ENCODE measurements at places on chromosomes 6 and 20.

DNA sequence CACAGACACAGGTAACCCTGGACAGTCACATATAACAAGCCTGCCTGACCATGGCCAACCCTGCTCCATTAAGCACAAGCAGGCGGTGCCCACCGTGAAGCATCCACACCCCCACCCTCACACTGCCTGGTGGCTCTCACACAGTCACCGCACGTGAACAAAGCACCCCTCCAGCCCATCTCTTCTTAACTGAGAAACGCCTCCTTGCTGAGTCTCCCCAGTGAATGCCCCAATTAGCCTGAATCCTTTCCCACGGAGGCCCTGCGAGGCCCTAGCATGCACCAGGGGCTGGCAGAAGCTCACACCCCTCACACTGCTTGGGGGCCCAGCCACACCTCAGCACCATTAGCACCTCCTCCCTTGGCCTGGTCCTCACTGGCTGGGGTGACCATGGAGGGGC lies 72.3 kb downstream of the GRM4 start:
- no peak for DNase-seq

- no peak for DNase-seq
These were observed 137.0 kb downstream of the CDH4 start for GRCh38 chr20:61389077-61389476.

GRCh38 chr6:33160728-33161344 lies 31.4 kb downstream of the COL11A2 start:
- no peak for DNase-seq

- DNase-seq: no peak
These were observed 7.7 kb upstream of the RALGAPA2 start for GRCh38 chr20:20720158-20720557.

DNA sequence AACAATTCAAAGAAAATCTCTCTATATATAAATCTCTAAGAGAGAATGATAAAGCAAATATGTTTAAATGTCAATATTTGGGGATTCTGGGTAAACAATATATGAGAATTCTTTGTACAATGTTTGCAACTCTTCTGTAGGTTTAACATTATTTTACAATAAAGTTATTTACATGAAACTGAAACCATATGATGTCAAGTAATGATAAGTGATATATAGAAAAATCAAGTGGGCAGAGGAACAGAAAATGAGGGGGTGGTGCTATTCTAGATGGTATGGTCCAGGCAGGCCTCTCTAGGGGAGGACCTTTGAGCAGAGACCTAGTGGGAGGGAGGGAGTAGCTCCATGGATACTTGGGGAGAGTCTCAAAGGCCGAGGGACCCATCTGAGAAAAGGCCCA lies 16.4 kb upstream of the SCRT2 start:
- DNase-seq: no peak

GRCh38 chr6:12034837-12035236 lies 22.7 kb downstream of the HIVEP1 start:
- DNase-seq: no peak

DNA sequence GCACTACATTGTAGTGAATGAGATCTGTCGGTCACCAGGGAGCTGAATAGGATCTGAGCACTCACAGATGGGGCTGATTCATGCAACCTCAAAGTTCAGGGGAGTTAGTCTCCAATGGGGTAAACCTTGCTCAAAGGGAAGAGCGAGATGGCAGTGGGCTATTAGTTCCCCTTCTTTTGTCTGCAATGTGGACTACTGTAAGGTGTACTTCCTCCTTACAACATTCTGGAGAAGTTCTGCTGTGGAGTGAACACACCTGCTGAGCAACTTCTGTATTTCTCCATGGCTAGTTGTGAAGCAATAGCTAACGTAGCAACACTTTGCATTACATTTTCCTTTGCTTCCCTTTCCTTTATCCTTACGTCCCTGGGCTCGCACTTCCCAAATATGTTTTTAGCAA lies 134.3 kb upstream of the B3GAT2 start:
- DNase-seq: no peak

DNA sequence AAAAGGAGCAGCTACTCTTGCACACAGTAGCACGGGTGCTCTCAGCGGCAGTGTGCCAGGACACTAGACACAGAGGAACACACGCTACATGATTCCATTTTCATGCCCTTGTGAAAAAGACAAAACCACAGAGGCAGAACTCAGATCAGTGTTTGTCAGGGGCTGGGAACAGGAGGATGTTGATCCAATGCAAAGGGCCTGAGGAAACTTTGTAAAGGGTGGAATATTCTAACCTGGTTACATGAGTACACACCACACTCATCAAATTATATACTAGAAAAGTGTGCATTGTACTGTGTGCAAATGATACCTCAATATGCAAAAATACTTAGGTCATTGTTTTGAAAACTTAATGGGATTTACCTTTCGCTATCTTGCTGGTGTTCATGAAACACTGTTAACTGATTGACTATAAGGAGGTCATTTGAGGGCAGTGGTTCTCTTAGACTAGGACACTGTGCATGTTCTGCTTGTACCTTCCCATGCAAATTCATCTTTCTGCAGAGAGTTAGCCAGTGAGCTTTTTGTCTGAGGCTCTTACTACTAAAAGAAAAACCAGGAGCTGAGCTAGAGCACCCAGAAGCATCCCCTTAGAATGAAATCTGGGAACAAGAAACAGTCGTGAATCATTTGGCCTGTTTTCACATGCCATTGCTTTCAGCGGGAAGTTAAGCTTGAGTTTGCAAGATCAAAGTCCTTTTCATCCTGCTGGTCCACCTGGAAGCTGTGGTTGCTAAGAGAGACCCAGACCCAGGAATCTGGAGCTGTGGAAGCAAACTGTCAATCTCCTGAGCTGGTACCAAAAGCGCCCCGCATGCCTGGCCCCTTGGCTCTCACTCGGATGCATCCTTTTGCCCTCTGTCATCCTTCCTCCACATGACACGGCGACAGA lies 204.8 kb downstream of the TTLL2 start:
- DNase-seq: no peak

GRCh38 chr6:52144196-52145076 lies 41.7 kb upstream of the IL17A start:
- DNase-seq: no peak

DNA sequence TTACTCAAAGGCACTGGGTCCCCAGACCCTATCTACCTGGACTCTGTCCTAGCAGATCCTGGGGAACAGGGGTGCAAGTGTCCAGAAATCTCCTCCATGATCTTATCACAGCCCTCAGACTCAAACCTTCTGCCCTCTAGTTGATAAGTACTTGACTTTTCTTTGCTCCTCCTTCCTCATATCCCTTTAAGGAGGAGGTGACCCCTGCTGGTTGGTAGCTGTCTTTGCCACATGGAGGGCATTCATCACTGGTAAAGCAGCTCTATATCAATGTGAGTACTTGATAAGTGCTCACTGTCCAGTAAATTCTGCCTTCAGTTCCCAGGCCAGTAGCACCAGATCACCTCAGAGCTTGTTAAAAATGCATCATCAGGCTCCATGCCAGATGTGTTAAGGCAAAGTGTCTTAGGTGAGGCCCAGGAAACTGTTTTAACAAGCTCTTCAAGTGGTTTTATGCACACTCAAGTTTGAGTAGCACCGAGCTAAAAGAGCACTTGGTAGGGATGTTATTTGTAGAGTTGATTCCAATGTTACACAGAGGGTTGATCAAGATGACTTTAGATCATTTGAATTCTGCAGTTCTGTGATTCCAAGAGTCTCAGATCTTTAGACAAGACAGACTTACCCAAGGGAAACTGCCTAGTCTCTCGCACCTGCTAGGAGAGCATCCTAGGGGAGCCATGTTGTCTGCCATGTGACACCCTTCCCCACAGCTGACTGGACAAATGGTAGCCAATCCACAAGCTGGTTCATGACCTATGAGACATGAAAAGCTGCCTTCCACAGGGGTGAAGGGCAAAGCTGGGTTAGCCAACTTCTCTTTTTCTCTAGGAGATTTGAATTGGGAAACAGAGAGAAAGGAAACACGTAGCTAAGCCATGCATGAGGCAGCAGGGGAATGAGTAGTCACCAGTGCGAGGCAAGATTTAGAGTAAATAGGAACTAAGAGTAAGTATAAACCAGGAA lies 18.6 kb downstream of the TREML2 start:
- DNase-seq: peak; percentile 26

GRCh38 chr20:38842558-38842981 lies 37.1 kb downstream of the PPP1R16B start:
- peak; percentile 40 for DNase-seq

- DNase-seq: no peak
These were observed 6.3 kb downstream of the OSER1 start for GRCh38 chr20:44204156-44204831.

DNA sequence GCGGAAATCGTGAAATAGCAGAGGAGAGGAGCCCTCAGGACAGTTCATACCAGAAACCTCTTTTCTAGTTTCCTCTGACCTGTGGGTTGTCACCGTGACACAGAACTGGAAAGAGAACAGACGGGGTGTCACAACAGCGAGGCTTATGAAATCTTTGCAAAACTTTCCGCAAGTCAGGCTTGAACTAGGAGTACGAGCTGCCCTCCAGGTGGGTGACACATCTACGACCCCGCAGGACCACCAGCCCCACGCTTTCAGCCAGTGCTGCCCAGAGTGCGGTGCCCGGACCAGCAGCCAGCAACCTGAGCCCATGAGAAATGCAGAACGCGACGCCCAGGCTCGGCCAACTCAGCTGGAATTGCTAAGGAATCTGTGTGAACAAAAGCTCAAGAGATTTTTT lies 30.8 kb downstream of the WRNIP1 start:
- DNase-seq: no peak

- DNase-seq: no peak
These were observed 713 bp upstream of the RNF144B start for GRCh38 chr6:18386298-18386976.

DNA sequence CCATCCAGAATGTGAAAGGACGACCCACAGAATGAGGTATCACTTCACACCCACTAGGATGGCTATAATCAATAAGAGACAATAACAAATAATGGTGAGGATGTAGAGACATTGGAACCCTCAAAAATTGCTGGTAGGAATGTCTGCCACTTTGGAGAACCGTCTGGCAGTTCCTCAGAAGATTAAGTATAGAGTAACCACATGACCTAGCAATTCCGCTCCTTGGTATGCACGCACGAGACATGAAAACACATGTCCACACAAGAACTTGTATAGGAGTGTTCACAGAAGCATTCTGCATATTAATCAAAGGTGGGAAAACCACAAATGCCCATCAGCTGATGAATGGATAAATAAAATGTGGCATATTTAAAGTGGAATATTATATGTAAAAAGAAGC lies 100.6 kb downstream of the IRF4 start:
- no peak for DNase-seq

DNA sequence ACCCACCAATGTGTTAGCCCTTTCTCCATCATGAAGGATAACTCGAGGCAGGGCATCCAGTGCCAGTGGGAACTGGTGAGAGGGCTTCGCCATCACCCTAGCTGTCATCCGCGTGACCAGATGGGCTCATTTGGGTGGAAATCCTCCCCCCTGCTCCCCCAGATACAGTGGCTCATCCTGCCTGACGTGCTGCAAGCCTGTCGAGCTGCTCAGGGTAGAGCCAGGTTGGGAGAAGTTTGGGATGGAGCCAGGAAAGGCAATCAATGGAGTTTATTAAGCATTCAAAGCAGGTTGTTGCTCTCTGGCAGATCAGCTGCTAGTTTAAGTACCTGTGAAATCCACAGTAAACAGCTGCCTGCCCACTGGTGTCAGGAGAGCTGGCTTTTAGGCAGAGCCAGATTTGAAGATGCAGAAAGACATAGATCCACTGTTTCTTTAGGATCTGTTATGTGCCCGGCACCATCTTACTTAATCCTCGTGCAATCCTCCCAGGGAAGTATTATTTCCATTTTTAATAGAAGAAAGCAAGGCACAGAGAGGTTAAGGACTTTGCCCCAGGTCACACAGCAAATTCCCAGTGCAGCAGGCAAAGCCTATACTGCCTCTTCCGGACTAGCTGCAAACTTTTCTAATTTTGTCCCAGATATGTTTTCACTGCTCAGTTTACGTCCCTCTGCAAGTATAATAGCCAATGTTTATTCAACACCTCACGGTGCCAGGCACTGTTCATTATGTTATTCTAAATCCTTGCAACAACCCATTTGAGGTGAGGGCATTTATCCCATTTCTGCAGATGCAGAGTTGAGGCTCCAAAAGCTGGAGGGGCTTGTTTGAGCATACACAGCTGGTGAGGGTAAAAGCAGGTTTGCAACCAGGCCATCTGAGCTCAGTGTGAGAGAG lies 54.1 kb upstream of the KCNG1 start:
- no peak for DNase-seq

- no peak for DNase-seq
These were observed 160.0 kb downstream of the EPHA7 start for GRCh38 chr6:93259332-93259731.

DNA sequence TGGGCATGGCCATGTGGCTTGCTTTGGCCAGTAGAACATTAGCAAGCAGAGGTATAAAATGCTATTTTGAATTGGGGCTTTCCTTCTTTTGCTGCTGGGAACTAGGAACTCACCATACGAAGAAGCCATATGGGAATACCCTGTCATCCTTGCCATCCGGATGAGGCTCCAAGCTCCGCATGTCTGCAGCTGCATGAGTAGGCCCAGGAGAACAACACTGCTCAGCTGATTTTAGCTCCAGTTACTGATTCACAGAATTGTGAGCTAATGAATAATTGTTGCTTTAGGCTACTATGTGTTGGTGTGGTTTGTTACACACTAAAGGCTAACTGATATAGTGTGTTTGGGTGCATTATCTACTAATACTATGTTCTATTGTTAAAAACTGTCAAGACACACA lies 2.7 kb upstream of the PLCB4 start:
- DNase-seq: no peak

GRCh38 chr6:67231092-67231491 lies 1404.0 kb upstream of the ADGRB3 start:
- no peak for DNase-seq

GRCh38 chr6:22036275-22036674 lies 260.6 kb downstream of the PRL start:
- DNase-seq: no peak

GRCh38 chr6:135310291-135310690 lies 129.2 kb downstream of the MYB start:
- DNase-seq: no peak

GRCh38 chr20:33434434-33434833 lies 9.1 kb downstream of the SNTA1 start:
- DNase-seq: no peak
